SJSA1 (cell line): ENCODE measurements at places on chromosomes 12 and 14. TPM values are rescaled to one million over a fixed set of nuclear protein-coding genes. Genes with fewer than 3 reads are reported as not detected.

GRCh38 chr14:81772381-81772780 is 238.7 kb upstream of the SEL1L start:
- no peak overlapping the region for H3K27ac ChIP-seq
- H3K27me3 ChIP-seq, result no peaks in the 10 kb centered on the region
- DNase-seq, result no peak
- no peaks in the 10 kb centered on the region for H3K36me3 ChIP-seq

GRCh38 chr14:102872020-102872419 is 50.4 kb upstream of the AMN start:
- no peak overlapping the region for H3K27ac ChIP-seq
- peaks cover 37% of the 10 kb centered on the region for H3K36me3 ChIP-seq
- H3K4me3 ChIP-seq, result no peak overlapping the region
- no peaks in the 10 kb centered on the region for H3K27me3 ChIP-seq

DNA sequence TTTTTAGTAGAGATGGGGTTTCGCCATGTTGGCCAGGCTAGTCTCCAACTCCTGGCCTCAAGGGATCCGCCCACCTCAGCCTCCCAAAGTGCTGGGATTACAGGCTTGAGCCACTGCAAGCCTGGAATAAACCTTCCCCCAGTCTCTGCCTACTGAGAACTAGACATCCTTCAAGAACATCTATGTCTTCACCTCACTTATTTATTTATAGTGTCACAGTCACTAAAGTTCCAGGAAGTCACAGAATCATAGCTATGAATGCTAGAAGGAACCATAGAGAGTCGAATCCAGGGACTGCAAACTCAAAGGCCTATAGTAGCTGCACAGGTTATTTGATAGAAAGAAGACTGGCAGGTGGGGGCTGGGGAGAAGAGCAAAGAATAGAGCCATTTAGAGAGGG is 44.7 kb upstream of the NUDT4 start:
- no peak for DNase-seq
- H3K4me3 ChIP-seq, result no peak overlapping the region
- no peaks in the 10 kb centered on the region for H3K36me3 ChIP-seq
- no peaks in the 10 kb centered on the region for H3K27me3 ChIP-seq
- peaks cover 12% of the 10 kb centered on the region for H3K4me1 ChIP-seq
- H3K27ac ChIP-seq, result no peak overlapping the region

GRCh38 chr14:68736471-68736871 is 56.4 kb downstream of the ZFP36L1 start:
- H3K27ac ChIP-seq, result no peak overlapping the region
- no peaks in the 10 kb centered on the region for H3K36me3 ChIP-seq
- peaks cover 6% of the 10 kb centered on the region for H3K4me1 ChIP-seq
- H3K4me3 ChIP-seq, result no peak overlapping the region
- no peaks in the 10 kb centered on the region for H3K27me3 ChIP-seq

GRCh38 chr12:122100568-122100967 is 22.0 kb downstream of the MLXIP start:
- no peak for DNase-seq
- peaks cover 20% of the 10 kb centered on the region for H3K4me1 ChIP-seq
- no peak overlapping the region for H3K27ac ChIP-seq
- no peaks in the 10 kb centered on the region for H3K27me3 ChIP-seq

DNA sequence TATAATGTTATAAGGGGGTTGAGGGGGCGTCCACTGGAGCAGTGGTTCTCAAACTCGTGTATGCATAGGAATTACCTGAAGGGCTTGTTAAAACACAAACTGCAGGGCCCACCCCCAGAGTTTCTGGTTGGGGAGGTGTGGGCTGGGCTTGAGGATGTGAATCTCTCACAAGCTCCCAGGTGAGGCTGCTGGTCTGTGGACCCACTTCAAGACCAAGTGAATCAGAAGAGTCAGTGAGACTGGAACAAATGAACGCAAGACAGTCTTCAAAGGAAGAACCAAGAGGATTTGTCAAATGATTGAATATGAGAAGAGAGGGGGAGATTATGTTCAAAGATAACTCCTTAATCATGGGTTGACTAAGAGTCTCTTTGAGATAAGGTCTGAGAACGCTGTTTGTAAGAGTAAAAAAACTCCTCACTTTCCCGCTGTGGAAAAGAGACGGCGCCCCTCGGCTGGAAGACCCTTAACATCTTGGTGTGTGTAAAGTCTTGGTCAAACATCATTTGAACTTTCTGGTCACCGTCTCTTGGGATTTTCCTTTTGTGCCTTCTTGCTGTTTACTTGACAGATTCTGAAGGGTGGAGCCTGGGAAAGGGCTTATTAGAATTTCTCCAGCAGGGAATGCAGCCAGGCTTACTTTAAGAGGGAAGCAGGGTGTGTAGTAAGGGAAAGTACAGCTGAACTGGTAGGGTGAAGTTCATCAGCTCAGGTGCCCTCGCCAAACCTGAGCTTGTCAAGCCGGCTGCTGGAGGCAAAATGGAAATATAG is 5.3 kb upstream of the FOXN3 start:
- no peak overlapping the region for H3K27ac ChIP-seq
- H3K4me3 ChIP-seq, result no peak overlapping the region
- no peak for DNase-seq
- H3K27me3 ChIP-seq, result no peaks in the 10 kb centered on the region

- peaks cover 7% of the 10 kb centered on the region for H3K4me1 ChIP-seq
- H3K36me3 ChIP-seq, result no peaks in the 10 kb centered on the region
- no peaks in the 10 kb centered on the region for H3K27me3 ChIP-seq
- no peak overlapping the region for H3K4me3 ChIP-seq
Observed at GRCh38 chr14:103361867-103362266, 23.3 kb upstream of the MARK3 start.

Gene RAD9B
- 1.2 TPM in 1 of 2 replicates, not detected in the other for total RNA-seq

Gene EPYC
- total RNA-seq, result 0.05 TPM in 1 of 2 replicates, not detected in the other

Gene KCNJ8
- not detected in 2 replicates for total RNA-seq

Gene GXYLT1
- 18.3 and 24.3 TPM in 2 replicates for total RNA-seq

Gene CPNE6
- total RNA-seq, result not detected in 2 replicates
